ENCODE measurements at places on chromosomes 4 and X. TPM values are rescaled to one million over a fixed set of nuclear protein-coding genes. Genes with fewer than 3 reads are reported as not detected.

GRCh38 chrX:136780241-136780640 is 491 bp downstream of the ARHGEF6 start:
- DNase-seq = no peak
- peak overlapping the region; percentile 31 for H3K4me3 ChIP-seq
- no peaks in the 10 kb centered on the region for H3K27me3 ChIP-seq
- no peaks in the 10 kb centered on the region for H3K36me3 ChIP-seq

- no peak overlapping the region for H3K27ac ChIP-seq
- H3K36me3 ChIP-seq = no peaks in the 10 kb centered on the region
- no peak for DNase-seq
- H3K27me3 ChIP-seq = peaks cover 31% of the 10 kb centered on the region
These were observed 37.0 kb downstream of the HAND2 start for GRCh38 chr4:173493041-173493440.

- DNase-seq = no peak
- no peaks in the 10 kb centered on the region for H3K4me1 ChIP-seq
- H3K27ac ChIP-seq = no peak overlapping the region
- H3K36me3 ChIP-seq = no peaks in the 10 kb centered on the region
- no peaks in the 10 kb centered on the region for H3K27me3 ChIP-seq
- no peak overlapping the region for H3K4me3 ChIP-seq
These were observed 128.3 kb upstream of the MED14 start for GRCh38 chrX:40863671-40864070.

GRCh38 chrX:98548519-98548918 is 1664.8 kb downstream of the RPA4 start:
- H3K27me3 ChIP-seq = no peaks in the 10 kb centered on the region
- H3K27ac ChIP-seq = no peak overlapping the region
- no peak for DNase-seq
- H3K36me3 ChIP-seq = no peaks in the 10 kb centered on the region

GRCh38 chr4:122450847-122451246 is 5.7 kb downstream of the IL2 start:
- no peaks in the 10 kb centered on the region for H3K36me3 ChIP-seq
- no peak overlapping the region for H3K4me3 ChIP-seq
- no peaks in the 10 kb centered on the region for H3K27me3 ChIP-seq
- no peaks in the 10 kb centered on the region for H3K4me1 ChIP-seq
- H3K27ac ChIP-seq = no peak overlapping the region

- no peak overlapping the region for H3K27ac ChIP-seq
- H3K4me3 ChIP-seq = no peak overlapping the region
- H3K36me3 ChIP-seq = no peaks in the 10 kb centered on the region
- H3K27me3 ChIP-seq = no peaks in the 10 kb centered on the region
These were observed 15.1 kb upstream of the DCLK2 start for GRCh38 chr4:150063128-150063527.

- H3K27ac ChIP-seq = no peak overlapping the region
- no peak for DNase-seq
- H3K27me3 ChIP-seq = no peaks in the 10 kb centered on the region
- H3K4me1 ChIP-seq = no peaks in the 10 kb centered on the region
These were observed 102.8 kb downstream of the GLUD2 start for GRCh38 chrX:121150217-121150616.

UGT2A1 gene
- not detected for total RNA-seq

GRPR gene
- 6.7 TPM for total RNA-seq

Measured in stomach (tissue), 19 donors.